ENCODE measurements at places on chromosomes 2 and 18.
A peak's percentile ranks its signal among the peaks of the same experiment; 100 is the strongest.

GRCh38 chr2:60536746-60537145 lies 16.7 kb downstream of the BCL11A start:
- DNase-seq, result no peak

GRCh38 chr18:48460929-48461583 lies 51.9 kb upstream of the ZBTB7C start:
- DNase-seq, result no peak

DNA sequence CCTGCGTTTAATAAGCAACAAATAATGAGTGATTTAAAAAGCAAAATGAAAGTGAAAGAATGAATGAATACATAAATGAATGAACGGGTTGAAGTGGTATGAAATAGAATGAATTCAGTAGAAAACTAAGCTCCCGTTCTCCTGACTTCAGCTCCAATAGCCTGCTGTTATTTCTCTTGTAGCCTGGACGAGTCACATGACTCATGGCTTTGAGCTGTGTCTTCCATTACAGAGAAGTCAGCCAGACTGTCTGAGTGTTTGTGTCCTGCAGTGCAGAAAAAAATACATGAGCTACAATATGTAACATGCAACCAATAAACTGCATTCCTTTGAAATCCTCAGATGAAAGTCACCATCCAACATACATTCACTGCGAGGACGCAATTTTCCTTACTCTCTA lies 21.2 kb downstream of the SCG2 start:
- no peak for DNase-seq

DNA sequence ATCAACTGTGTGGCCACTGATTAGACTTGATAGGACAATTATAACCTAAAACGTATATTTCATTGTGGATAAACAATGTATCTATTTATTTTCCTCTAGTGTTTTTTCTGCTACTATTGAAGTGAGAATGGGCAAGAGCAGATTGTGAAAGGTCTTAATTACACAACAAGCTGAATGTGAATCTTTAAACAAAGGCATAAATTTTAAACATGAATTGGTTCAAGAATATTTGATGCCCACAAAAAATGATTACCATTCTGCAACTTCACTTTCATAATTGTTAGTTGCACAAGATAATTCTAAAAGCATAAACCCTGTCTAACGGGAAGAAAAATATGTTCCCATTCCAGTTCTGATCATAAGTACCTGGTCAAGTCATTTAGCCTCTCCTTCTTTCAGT lies 285.6 kb downstream of the GULP1 start:
- no peak for DNase-seq

DNA sequence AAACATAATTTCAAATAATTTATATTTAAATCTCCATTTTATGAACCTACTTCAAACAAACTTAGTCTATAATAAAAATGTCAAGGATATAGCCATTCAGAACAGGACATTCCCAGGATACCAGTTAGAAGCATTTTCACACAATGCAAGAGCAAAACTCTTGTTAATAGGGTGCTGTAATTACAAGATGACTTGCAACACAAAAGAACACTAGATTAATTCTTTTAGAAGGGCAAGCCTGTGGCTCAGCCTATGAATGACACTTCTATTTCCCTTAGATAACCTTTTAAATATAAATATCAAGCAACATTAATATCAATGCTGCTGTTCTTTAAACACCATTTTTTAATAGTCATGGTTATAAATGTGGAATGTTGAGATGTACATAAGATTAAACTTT lies 157.9 kb upstream of the SCN7A start:
- no peak for DNase-seq

DNA sequence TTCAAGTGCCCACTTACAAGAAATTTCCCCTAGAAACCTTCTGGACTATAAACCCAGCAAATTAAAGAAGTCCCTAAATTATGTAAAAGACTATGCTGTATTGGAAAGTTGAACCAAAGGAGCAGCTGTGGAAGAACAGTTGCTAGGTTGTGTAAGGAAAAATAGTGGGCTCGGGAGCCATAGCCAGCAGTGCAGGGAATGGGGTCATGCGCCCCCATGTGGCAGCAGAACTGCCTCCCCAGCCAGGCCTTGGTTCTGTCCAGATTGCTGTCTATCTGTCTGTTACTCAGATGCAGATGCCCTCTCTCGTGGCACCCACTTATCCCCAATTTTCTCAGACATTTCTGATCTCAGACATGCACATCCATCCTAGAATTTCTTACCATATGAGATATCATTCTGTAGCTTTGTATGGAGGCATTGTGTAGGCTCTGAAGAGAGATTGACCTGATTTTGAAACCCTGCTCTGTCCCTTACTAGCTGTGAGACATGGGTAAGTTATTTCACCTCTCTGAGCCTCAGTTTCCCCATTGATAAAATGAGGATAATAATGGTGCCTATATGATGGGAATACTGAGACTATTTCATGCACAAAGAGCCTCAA lies 258.3 kb downstream of the SS18 start:
- peak; percentile 47 for DNase-seq

GRCh38 chr18:24678107-24678506 lies 217.7 kb downstream of the HRH4 start:
- no peak for DNase-seq

GRCh38 chr2:109173311-109174171 lies 44.5 kb downstream of the SH3RF3 start:
- no peak for DNase-seq

GRCh38 chr2:2777213-2777612 lies 446.1 kb upstream of the MYT1L start:
- DNase-seq, result no peak

DNA sequence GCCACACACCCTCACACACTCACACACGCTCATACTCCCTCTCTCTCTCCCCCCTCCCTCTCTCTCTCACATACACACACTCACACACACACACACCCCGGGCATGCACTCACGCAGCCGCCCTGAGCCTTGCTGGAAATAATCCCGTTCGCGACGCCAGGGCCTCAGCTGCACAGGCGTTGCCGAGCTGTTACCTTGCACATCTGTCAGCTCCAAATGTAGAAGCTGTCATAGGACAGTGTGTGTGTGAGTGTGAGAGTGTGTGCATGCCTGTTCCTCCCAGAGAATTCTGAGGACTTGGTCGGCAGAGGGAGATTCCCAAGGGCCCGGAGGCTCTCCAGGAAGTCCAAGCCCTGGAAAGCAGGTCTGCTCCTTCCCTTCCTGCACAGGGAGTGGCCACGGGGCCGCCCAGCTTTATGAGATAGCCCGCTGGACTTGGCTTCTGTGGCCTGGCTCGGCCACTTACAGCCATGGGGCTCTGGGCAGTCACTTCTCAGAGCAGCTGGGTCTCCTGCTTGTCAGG lies 8.6 kb downstream of the SPR start:
- DNase-seq, result no peak

GRCh38 chr2:50103442-50103841 lies 928.5 kb downstream of the NRXN1 start:
- no peak for DNase-seq

DNA sequence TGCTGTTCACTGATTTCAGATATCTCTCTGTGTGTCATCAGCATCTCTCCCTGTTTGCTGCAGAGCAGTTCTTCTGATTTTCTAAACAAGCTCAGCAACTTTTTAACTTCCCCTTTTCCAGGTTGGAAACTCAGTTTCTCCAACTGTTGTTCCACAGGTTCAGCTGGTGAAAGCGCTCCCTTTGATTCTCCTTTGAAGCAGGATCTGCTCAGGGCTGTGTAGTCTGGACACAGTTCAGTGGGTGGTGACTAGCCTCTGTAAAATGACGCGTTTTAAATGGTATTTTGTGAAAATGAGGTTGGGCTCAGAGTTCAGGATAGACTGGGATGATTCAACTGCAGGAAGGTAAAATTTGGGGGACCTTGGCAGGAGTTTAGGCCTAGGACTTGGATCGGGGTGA lies 106.3 kb downstream of the TRIM43 start:
- no peak for DNase-seq

DNA sequence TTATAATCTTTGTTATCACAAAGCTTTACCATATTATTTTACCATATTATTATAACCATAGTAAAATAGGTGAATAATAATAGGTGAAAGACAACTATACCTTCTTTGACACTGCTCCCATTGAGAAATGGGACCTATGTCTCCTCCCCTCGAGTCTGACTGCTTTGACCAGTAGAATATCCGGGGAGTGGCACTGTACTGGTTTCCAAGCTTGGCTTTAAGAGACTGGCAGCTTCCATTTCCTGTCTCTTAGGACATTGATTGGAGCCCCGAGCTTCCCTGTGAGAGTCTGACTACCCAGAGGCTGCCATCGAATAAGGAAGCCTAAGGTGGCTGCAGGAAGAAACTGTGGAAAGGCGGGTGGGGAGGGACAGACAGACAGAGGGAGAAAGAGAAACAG lies 40.1 kb upstream of the PLEKHM3 start:
- no peak for DNase-seq

DNA sequence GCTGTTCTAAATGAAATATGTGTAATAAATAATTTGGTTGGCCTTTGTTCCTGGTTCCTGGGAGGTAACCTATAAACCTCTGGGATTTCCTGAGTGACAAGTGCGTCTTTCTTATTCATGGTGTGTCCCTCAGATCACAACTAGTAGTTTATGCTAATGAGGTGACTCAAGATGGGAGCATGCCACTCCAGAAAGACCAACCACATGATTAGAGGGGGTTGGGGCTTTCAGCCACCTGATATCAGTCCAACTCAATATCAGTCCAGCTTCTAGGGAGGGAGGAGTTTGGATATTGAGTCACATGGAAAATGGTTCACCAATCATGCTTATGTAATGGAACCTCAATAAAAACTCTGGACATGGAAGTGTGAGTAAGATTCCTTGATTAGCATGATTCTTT lies 96.6 kb downstream of the QPCT start:
- DNase-seq, result no peak

DNA sequence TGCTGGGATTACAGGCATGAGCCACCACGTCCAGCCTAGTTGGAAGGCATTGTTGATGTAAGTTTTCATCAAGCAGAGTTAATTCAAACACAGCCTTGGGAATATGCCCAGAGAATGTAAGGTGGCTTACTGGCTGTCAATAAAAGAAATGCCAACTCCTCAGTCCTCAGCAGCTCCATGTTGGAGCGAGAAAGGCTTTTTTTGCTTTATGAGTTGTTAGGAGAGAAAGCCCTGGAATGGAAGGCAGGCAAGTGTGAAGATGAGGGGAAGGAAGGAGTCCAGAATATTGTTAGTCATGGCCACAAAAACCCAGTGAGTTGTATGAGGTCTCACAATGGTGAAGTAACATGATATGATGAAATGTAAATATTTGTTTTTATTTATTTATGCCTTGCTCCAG lies 57.1 kb downstream of the MAP4K4 start:
- no peak for DNase-seq

DNA sequence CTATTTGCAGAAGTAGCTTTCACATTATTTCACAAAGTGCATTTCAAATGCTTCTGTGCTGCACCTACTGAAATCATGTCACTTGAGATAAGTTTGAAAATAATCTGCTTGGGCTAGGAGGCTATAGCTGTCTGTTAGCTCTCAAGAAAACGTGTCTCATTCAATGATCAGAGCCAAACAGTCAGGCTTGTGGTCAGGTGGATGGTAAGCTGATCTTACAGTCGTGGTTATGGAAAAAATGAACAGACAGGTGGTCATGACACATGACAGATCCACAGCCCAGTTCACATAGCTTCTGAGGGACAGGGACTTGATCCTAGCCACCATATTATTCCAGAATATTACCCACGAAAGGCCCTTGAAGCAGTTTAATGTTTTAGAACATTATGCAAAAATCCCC lies 26.5 kb upstream of the RFX8 start:
- no peak for DNase-seq

- no peak for DNase-seq
Observed at GRCh38 chr2:191804766-191805165, 42.1 kb downstream of the CAVIN2 start.

DNA sequence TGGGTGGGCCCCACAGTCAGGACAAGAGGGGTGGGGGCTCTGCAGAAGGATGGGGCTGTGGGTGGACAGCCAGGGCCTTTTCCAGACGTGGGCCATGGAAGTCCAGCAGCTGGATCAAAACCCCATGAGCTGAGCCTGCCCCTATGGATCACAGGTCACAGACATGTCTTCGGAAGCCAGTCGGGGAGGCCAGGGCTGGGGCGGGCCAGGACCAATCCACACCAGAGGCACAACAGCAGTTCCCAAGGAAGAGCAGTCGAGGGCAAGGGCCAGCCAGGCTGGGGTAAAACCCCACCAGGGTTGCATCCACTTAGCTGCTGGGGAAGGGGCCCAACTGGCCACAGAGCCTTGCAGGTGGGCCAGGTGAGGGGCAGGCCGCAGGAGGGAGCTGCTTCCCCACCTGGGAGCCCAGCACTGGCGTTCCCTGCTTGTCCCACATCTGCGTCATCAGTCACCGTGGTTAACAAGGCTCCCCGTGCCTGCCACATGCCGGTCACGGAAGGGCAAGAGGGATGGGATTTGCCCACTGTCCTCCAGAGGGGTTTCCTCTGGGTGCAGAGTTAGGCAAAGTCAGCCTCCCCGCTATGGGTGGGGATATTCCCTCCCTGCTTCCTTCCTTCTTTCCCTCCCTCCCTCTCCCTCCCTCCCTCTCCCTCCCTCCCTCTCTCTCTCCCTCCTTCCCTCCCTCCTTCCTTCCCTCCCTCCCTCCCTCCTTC lies 46.4 kb upstream of the ODC1 start:
- DNase-seq, result no peak

DNA sequence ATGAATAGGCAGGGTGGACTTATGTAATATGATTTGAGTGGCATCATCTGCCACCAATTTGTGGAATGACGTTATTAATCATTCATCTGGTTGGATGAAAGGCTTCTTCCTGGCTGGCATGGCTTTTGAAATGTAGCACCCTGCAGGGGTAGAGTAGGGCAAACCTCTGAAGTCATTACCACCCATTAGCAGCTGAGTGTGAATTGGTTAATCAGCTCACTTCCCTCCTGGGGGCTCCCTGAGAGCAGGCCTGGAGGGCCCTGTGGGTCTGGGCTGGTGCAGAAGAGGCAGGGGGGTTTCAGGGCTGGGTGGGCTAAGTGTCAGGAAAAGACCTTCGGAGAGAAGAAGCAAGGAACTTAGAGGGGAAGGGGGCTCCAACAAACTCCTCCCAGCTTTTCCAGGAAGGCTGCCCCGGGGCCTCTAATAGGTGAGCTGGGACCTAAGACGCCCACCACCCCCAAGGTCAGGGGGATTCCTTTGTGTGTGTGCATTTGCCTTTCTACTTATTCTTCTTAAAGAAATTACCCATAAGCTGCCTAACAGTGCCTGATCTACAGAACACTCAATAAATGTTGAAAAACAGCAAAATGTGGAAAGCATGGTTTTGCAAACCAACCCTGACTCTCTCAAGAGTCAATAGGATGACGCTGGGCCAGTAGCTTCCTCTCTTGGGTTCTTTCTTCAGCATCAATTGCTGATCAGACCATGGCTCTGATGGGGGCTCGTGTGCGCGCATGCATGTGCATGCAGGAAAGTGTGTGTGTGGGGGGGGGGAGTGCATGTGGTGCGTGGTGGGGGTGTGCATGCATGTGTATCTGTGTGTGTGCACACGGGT lies 49.7 kb upstream of the ZNF516 start:
- DNase-seq, result peak; percentile 67

DNA sequence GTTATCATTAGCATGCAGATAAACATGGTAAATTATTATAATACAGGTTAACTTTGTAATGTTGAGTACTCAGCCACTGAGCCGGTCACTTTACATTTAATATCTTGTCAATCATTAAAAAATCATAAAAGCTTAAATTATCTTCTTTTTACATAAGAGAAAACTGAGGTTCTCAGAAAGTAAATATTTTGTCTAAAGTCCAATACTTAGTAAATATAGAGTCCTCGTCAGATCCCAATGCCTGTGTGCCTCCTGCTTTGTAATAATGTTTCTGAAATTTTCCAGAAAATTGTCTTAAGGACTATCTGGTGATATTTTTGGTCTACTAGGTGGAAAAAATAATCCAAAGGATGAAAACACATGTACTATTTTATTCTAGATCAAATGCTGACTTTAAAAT lies 116.3 kb upstream of the WDSUB1 start:
- DNase-seq, result no peak
